Endothelial cell of umbilical vein (primary cell): ENCODE measurements at places on chromosomes 3 and 15. TPM values are rescaled to one million over a fixed set of nuclear protein-coding genes. Genes with fewer than 3 reads are reported as not detected.

DNA sequence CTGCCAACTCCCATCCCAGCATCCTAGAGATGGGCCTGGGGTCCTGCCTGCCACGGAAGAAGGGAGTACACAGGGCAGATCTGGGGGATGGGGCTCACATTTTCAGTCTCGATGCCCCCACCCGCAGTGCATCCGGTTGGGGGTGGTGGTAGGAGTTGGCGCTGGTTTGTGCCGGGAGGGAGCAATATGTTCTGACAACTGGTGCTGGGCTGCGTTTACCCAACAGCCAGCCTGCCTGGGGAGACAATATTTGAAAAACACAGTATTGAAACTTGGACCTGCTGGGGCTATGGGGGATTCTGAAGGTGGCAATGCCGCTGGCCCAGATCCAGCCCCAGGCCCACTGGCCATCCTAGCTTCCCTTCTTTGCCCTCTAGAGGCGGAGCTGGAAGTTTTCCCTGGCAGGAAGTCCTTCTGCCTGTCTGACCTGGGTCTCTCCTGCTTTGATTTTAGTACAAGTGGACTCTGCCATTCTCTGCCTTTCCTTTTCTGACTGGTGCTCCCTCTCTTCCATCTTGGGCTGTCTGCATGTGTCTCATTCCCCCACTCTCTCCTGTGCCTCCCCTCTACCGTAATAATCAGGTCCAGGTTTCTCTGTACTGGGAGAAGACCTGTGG is 3.5 kb downstream of the SEMA3F start:
- no peaks in the 10 kb centered on the region for H3K27me3 ChIP-seq
- H3K4me1 ChIP-seq = peaks cover 87% of the 10 kb centered on the region
- DNase-seq = no peak
- no peak overlapping the region for H3K4me3 ChIP-seq
- H3K27ac ChIP-seq = peak overlapping the region; percentile 40

- no peak for DNase-seq
- H3K27me3 ChIP-seq = peaks cover 68% of the 10 kb centered on the region
- H3K27ac ChIP-seq = no peak overlapping the region
- no peak overlapping the region for H3K4me3 ChIP-seq
- no peaks in the 10 kb centered on the region for H3K4me1 ChIP-seq
- no peaks in the 10 kb centered on the region for H3K36me3 ChIP-seq
Measured at GRCh38 chr15:51198701-51199232, 104.1 kb upstream of the TNFAIP8L3 start.

GRCh38 chr3:44893097-44893496 is 18.7 kb downstream of the TGM4 start:
- no peaks in the 10 kb centered on the region for H3K36me3 ChIP-seq
- no peaks in the 10 kb centered on the region for H3K27me3 ChIP-seq
- no peak overlapping the region for H3K4me3 ChIP-seq
- no peak for DNase-seq
- H3K27ac ChIP-seq = no peak overlapping the region

DNA sequence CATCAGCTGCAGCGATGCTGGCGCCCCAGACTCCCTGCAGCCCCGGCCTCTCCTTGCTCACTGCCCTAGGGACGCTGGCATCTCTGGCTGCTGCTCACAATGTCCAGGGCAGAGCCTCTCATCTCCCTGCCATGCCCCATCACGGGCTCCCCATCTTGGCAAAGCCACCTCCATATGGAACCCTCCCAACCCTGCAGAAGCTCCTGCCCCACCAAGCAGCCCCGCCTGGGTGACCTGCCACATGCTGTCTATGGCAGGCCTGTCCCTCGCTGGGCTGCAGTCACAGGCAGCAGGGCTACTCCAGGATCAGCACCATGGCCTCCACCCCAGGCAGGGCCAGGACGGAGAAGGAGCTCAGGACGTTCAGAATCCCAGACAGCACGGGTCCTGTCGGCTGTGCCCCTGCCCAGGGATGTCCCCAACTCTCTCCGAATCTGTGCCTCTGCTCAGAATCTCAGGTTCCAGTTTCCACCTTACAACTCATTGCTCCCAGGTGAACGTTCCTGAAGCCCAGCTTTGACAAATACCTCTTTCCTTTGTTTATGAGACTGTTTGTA is 58.4 kb downstream of the PLXNA1 start:
- H3K4me1 ChIP-seq = no peaks in the 10 kb centered on the region
- no peaks in the 10 kb centered on the region for H3K27me3 ChIP-seq
- H3K36me3 ChIP-seq = no peaks in the 10 kb centered on the region

GRCh38 chr3:9105421-9105820 is 142.1 kb upstream of the RAD18 start:
- no peaks in the 10 kb centered on the region for H3K36me3 ChIP-seq
- no peak overlapping the region for H3K27ac ChIP-seq
- H3K4me1 ChIP-seq = no peaks in the 10 kb centered on the region
- no peak for DNase-seq

GRCh38 chr3:69649120-69650065 is 89.9 kb upstream of the MITF start:
- H3K27ac ChIP-seq = peak overlapping the region; percentile 66
- H3K36me3 ChIP-seq = no peaks in the 10 kb centered on the region
- H3K4me3 ChIP-seq = no peak overlapping the region

GRCh38 chr3:110625201-110625747 is 446.3 kb upstream of the NECTIN3 start:
- DNase-seq = peak; percentile 60
- H3K4me3 ChIP-seq = no peak overlapping the region
- no peaks in the 10 kb centered on the region for H3K27me3 ChIP-seq
- H3K36me3 ChIP-seq = no peaks in the 10 kb centered on the region

DNA sequence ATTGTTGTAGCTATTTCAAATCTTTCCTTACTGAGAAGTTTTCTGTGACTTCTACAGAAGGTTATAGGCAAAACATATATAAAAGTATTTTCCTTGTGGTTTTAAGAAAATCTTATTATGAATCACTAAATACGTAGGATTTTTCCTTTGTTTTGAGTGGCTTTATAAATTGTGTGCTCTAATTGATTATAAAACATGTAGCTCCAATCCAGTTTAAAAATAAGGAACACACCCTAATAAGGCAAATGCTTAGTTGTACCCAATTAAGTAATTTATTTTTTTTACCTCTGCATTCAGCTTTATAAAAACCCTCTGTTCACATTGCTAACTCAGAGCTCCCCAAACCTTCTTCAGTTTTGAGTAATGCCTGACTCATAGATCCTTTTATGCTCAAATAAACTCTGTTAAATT is 408.0 kb downstream of the NAALADL2 start:
- DNase-seq = no peak
- no peak overlapping the region for H3K4me3 ChIP-seq
- no peaks in the 10 kb centered on the region for H3K36me3 ChIP-seq
- no peak overlapping the region for H3K27ac ChIP-seq

GRCh38 chr3:42660898-42661297 is 7.4 kb downstream of the ZBTB47 start:
- DNase-seq = no peak
- H3K27ac ChIP-seq = no peak overlapping the region
- peaks cover 3% of the 10 kb centered on the region for H3K4me1 ChIP-seq
- no peak overlapping the region for H3K4me3 ChIP-seq

DNA sequence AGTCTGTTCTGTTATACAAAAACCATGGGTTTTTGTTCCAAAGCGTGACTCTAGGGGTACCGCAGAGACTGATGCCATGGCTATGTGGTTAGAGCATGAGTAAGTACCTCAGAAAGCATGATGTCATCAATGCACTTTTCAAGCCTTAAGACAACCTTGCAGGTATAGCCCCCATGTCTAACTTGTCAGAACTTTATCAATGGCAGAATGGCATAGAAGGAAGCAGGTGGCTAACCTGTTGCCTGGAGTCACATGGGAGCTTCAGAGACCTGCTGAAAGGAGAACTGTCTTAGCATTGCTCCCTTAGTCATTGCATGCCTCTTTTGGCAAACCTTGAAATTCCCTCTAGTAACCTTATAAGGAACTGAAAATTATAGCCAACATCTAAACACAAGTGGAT is 52.5 kb downstream of the EOMES start:
- no peak for DNase-seq
- H3K4me1 ChIP-seq = no peaks in the 10 kb centered on the region
- H3K27me3 ChIP-seq = no peaks in the 10 kb centered on the region
- H3K36me3 ChIP-seq = no peaks in the 10 kb centered on the region
- no peak overlapping the region for H3K27ac ChIP-seq
- no peak overlapping the region for H3K4me3 ChIP-seq

GRCh38 chr3:193827871-193828270 is 234.9 kb downstream of the OPA1 start:
- no peak for DNase-seq
- H3K27ac ChIP-seq = no peak overlapping the region
- no peak overlapping the region for H3K4me3 ChIP-seq
- no peaks in the 10 kb centered on the region for H3K4me1 ChIP-seq

DNA sequence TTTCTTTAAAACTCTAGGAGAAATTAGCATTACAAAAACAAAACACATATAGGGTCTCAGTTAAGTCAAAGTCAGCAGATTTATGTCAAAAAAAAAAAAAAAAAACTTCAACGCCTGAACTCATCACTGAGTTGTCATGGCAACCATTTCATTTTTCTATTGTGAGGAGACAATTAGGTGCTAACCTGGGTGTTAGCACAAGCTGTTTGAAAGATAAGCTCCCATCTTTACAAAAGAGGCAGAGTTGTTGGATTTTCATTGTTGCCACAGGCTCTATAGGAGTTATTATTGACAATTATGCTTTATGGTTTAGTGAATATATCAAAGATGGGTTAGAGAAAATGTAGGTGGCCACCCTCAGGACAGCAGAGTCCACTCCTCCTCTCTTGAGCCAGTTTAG is 806.9 kb downstream of the GRM7 start:
- no peaks in the 10 kb centered on the region for H3K36me3 ChIP-seq
- H3K27me3 ChIP-seq = no peaks in the 10 kb centered on the region
- no peaks in the 10 kb centered on the region for H3K4me1 ChIP-seq
- no peak for DNase-seq
- H3K27ac ChIP-seq = no peak overlapping the region
- no peak overlapping the region for H3K4me3 ChIP-seq

DNA sequence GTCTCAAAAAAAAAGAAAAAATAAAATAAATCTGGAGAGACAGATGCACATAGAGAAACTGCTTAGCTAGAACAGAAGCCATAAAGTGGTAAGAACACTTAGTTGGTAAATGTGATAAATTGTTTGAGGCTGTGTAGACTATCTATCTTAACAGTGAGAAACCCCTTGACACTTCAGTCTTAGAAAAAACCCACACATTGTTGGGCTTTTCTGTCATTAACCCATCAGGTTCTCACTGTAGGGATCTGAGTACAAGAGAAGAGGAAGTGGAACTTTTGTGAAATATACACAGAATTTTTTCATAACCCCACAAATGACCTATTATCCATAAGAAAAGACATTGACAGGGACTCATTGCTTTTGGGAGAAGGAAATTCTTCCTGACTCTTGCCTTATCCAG is 24.4 kb downstream of the TP63 start:
- no peak overlapping the region for H3K27ac ChIP-seq
- no peak overlapping the region for H3K4me3 ChIP-seq
- no peaks in the 10 kb centered on the region for H3K4me1 ChIP-seq
- DNase-seq = no peak

- no peak within 1 kb of the TSS for H3K27ac ChIP-seq
- peaks cover 14% of the 10 kb centered on the region for H3K4me1 ChIP-seq
- no peaks in the 10 kb centered on the region for H3K27me3 ChIP-seq
- peak; percentile 27 for DNase-seq
- H3K36me3 ChIP-seq = no peaks in the 10 kb centered on the region
Measured at GRCh38 chr3:49903451-49904424, at the start of gene MST1R. Gene MST1R, minus strand, starts transcription at chr3:49903873. Its CDS starts 264 bp downstream, at chr3:49903609.

- no peak overlapping the region for H3K4me3 ChIP-seq
- DNase-seq = no peak
- peaks cover 14% of the 10 kb centered on the region for H3K4me1 ChIP-seq
- H3K27me3 ChIP-seq = no peaks in the 10 kb centered on the region
- no peaks in the 10 kb centered on the region for H3K36me3 ChIP-seq
- no peak overlapping the region for H3K27ac ChIP-seq
Measured at GRCh38 chr15:38864122-38864521, 299.5 kb upstream of the RASGRP1 start.

DNA sequence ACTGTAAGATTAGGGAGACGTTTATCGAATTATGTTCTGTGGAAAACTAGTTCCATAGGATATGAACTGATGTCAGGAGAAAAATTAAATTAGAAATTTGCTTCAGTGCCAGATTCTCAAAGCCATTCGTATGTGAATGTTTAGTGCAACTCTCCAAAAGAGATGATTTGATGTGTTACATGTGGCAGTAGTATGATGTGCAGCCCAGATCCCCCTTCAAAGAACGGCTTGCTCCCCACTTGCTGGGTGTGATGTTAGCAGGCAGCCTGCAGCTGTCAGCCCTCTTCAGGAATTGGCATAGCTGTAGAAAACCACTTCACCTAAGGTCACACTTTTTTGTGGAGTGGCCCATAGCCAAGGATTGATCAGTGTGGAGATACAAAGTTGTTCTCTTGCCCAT is 127.0 kb upstream of the CCDC54 start:
- H3K4me3 ChIP-seq = no peak overlapping the region
- H3K36me3 ChIP-seq = no peaks in the 10 kb centered on the region
- no peaks in the 10 kb centered on the region for H3K4me1 ChIP-seq
- DNase-seq = no peak
- no peak overlapping the region for H3K27ac ChIP-seq

DNA sequence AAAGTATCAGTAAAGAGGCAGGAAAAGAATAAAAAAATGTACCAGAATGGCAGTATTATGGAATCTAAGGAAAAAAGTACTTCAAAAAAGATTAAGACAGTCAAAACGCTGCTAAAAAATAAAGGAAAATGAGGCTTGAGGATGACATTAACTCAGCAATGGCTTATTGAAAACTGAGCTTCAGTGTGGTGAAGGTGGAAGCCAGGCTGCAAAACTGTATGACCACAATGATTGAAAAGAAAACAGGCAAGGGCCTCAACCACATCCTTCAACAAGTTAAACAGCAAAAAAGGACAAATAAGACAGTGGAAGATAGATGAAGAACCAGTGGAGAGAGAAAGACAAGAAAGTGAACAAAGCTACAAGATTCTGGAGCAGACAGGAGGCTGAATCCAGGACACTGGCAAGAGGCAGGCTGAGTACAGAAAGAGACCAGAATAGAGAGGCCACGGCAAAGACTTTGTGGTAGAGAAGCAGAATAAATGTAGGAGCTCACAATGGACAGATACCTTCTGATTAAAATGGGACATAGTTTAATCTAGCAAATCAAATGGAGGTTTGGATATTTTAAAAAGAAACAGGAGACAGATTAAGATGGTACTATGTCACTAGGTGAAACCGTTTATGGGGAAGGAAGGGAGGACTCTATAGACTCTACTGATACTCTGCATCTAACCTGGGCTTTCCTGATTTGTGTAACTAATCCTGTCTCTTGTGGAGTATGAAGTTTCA is 86.1 kb downstream of the TJP1 start:
- H3K4me3 ChIP-seq = no peak overlapping the region
- H3K27ac ChIP-seq = no peak overlapping the region
- H3K27me3 ChIP-seq = no peaks in the 10 kb centered on the region
- peaks cover 14% of the 10 kb centered on the region for H3K4me1 ChIP-seq
- no peak for DNase-seq

TP53BP1 gene
- total RNA-seq = 59.5 and 60.2 TPM in 2 replicates

FANCD2OS gene
- not detected in 2 replicates for total RNA-seq

TMEM115 gene
- total RNA-seq = 43.2 and 44.7 TPM in 2 replicates

CILP gene
- not detected in 2 replicates for total RNA-seq

FILIP1L gene
- total RNA-seq = 29.2 and 29.9 TPM in 2 replicates

WDR73 gene
- 28.2 and 29.1 TPM in 2 replicates for total RNA-seq

ARHGEF26 gene
- 2.2 and 2.9 TPM in 2 replicates for total RNA-seq

PRICKLE2 gene
- 7.1 and 8.9 TPM in 2 replicates for total RNA-seq

GATA2 gene
- total RNA-seq = 62.2 and 63.9 TPM in 2 replicates

BUB1B gene
- total RNA-seq = 65.6 and 69.8 TPM in 2 replicates

LRTM1 gene
- not detected in 2 replicates for total RNA-seq

PFN2 gene
- 97.1 and 124 TPM in 2 replicates for total RNA-seq

ACAN gene
- total RNA-seq = not detected in 2 replicates

MELTF gene
- total RNA-seq = 1.3 and 2.3 TPM in 2 replicates
